NCI-H1048 (cell line): ENCODE measurements at places on chromosomes 3 and 15.

GRCh38 chr15:80967991-80968510 is 21.6 kb downstream of the MESD start:
- DNase-seq, result no peak

GRCh38 chr15:25486051-25486450 is 47.2 kb upstream of the UBE3A start:
- DNase-seq, result no peak

DNA sequence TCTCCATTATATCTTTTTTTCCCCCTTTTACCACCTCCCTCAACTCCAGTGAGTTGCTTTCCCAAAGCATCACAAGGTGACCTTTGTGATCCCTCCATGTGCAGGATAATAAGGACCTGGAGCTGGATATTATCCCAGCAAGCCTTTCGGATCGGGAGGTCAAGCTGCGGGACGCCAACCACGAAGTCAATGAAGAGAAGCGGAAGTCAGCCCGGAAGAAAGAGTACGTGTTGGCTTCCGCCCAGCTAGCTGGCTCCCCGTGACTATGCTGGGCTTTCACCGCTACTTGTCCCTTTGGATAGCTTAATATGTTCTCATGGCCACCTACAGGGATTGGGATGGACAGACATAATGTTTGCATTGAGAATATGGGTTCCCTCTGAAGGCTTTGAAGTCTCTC is 273.7 kb upstream of the UMPS start:
- DNase-seq, result no peak

DNA sequence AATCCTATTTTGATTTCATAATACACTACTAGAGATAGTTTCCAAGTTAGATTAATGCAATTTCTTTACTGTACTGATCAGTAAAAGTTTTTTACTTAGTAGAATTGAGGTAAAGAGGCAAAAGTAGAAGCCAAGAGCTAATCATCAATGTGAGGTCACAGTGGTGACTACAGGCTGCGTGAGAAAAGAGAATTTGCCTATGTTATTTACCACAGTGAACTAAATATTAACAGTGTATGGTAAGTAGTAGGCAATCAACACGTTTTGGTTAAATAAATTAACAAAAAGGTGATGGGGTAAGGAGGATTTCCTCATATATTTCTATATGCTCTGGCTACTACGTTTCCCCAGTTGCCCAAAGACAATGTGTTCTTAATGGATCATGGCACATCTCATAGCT is 202.2 kb upstream of the CMC1 start:
- DNase-seq, result no peak

DNA sequence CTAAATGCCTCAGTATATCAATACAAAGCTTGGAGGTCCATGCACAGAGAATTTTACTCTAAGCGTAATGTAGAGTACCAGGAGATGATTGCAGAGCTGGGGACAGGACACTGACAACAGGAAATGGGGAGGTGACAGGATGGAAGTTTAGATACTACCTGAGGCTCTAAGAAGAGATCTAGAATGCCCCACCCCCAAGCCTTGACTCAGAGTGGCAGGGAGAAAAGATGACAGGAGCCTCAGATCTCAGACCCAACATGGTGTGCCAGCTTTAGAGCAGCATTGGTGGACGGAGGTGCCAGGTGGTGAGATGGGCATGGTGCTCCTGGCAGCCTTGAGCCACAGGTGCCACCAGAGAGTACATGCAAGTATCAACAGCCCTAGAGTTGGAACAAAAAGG is 62.5 kb downstream of the LYZL4 start:
- no peak for DNase-seq

DNA sequence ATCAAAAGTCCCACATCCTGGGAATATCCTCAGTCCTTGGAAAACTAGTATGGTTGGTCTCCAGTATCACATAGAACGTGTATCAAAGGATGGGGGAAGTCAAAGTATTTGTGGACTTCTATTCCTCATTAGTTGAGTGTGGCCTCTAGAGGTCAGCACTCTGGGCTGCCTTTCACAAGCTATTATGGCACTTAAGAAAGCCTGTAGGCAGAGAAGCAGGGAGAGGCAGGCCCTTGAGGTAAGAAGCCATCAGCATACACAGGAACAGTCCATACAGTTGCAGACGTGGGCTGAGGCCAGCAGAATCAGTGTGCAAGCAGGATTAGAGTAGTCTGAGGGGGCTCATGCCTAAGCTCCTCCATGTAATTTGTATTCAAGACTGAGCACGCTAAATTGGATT is 341.7 kb downstream of the CLSTN2 start:
- no peak for DNase-seq

DNA sequence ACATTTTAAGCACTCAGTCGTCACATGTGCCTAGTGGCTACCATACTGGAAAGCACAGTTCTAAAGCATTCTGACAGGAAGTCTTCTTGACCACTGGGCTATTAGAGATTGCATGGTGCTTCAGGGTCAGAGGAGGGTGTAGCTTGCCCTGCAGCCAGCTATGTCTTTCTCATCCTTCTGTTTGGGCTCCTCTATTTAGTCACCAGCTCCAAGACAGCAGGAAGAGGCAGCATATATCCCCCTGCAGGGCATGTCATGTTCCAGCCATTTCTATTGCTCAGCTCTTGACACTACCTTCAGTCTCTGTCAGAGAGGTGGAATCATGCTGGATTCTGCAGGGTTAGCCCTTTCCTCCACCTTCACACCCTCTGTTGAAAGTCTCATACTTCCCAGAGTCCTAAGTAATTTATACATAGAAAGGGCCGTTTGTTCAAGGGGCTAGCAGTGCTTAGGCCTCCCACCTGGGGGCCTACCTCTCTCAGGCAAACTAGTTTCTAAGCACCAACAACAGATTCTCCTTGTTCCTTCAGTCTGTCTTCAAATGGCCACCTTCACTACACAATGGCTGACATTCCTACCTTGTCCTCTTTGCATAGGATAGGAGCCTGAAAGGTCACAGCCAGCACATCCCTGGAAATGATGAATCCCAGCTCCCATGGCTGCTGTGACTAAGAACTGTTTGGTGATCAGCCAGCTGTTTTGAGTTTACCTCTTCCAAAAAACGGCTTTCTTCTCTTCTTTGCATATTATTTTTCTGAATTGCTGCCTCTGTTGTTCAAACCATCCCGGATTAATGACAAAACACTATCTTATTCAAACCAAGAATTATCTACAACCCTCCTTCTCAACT is 115.7 kb upstream of the BFSP2 start:
- no peak for DNase-seq

- no peak for DNase-seq
Measured at GRCh38 chr3:141288336-141288990, 56.8 kb downstream of the PXYLP1 start.
